Activated CD4-positive, alpha-beta memory T cell treated with anti-CD3 and anti-CD28 coated beads for 36 hours (primary cell): ENCODE measurements at places on chromosomes 16 and 17.
A peak's percentile ranks its signal among the peaks of the same experiment; 100 is the strongest.

GRCh38 chr17:50769884-50770283 lies 2.6 kb upstream of the ANKRD40CL start:
- no peaks in the 10 kb centered on the region for H3K36me3 ChIP-seq
- no peak overlapping the region for H3K27ac ChIP-seq
- no peak for DNase-seq
- H3K4me3 ChIP-seq, result no peak overlapping the region
- peaks cover 10% of the 10 kb centered on the region for H3K27me3 ChIP-seq

- H3K4me3 ChIP-seq, result no peak overlapping the region
- H3K36me3 ChIP-seq, result no peaks in the 10 kb centered on the region
- DNase-seq, result no peak
- H3K27ac ChIP-seq, result no peak overlapping the region
- H3K27me3 ChIP-seq, result peaks cover 20% of the 10 kb centered on the region
- peaks cover 2% of the 10 kb centered on the region for H3K4me1 ChIP-seq
Measured at GRCh38 chr16:66227766-66228530, 138.5 kb upstream of the CDH5 start.

DNA sequence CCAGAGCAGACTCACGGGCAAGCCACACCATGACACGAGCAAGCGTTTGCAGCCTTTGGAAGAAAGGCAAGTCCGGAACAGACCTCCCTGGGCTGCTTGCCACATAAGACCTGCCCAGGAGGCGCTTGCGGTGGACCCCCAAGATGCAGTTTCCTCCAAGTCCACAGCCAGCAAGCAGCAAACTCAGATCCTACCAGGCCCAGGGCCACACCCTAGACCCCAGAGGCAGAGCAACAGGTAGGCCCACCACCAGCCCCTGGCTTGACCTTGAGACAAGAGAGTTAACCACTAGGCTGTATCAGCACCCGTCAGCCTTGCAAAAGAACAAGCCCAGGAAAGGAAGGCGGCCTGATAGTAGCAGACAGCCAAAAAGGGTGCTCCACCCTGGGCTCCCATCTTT lies 2.3 kb downstream of the FAAP100 start:
- no peaks in the 10 kb centered on the region for H3K27me3 ChIP-seq
- H3K27ac ChIP-seq, result no peak overlapping the region
- peaks cover 33% of the 10 kb centered on the region for H3K4me1 ChIP-seq
- peaks cover 21% of the 10 kb centered on the region for H3K36me3 ChIP-seq
- H3K4me3 ChIP-seq, result peak overlapping the region; percentile 54

- no peak for DNase-seq
- peaks cover 1% of the 10 kb centered on the region for H3K36me3 ChIP-seq
- H3K27ac ChIP-seq, result no peak overlapping the region
- H3K4me1 ChIP-seq, result no peaks in the 10 kb centered on the region
- no peak overlapping the region for H3K4me3 ChIP-seq
- H3K27me3 ChIP-seq, result peaks cover 7% of the 10 kb centered on the region
Measured at GRCh38 chr16:54194334-54194743, 92.2 kb downstream of the IRX3 start.

DNA sequence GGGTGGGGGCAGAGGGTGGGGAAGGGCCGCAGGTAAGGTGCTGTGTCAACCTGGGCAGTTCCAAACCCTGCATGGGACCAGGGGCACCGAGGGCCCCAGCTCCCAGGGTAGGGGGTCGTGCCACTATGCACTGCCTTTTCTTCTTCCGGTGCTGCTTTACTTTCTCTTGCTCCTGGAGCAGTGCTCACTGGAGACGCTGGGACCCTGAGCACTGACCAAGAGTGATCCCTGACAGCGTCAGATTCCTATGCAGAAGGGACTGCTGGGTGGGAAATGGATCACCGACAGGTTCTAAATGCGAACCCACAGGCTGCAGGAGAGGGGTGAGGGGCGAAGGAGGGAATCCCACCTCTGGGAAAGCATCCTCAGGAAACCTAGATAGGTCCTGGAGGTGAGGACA lies 470.1 kb downstream of the SOX9 start:
- H3K4me1 ChIP-seq, result peaks cover 35% of the 10 kb centered on the region
- peaks cover 31% of the 10 kb centered on the region for H3K27me3 ChIP-seq
- DNase-seq, result no peak
- peak overlapping the region; percentile 82 for H3K4me3 ChIP-seq

GRCh38 chr17:65627891-65628643 lies 66.6 kb upstream of the AXIN2 start:
- no peak for DNase-seq
- H3K36me3 ChIP-seq, result no peaks in the 10 kb centered on the region
- H3K27me3 ChIP-seq, result no peaks in the 10 kb centered on the region
- no peak overlapping the region for H3K27ac ChIP-seq
- no peaks in the 10 kb centered on the region for H3K4me1 ChIP-seq
- no peak overlapping the region for H3K4me3 ChIP-seq

GRCh38 chr17:49521471-49522356 lies 26.6 kb downstream of the NGFR start:
- H3K27ac ChIP-seq, result no peak overlapping the region
- no peak for DNase-seq
- no peak overlapping the region for H3K4me3 ChIP-seq
- no peaks in the 10 kb centered on the region for H3K36me3 ChIP-seq
- no peaks in the 10 kb centered on the region for H3K27me3 ChIP-seq
- H3K4me1 ChIP-seq, result peaks cover 11% of the 10 kb centered on the region
